ENCODE measurements at places on chromosomes 2 and 18. TPM values are rescaled to one million over a fixed set of nuclear protein-coding genes. Genes with fewer than 3 reads are reported as not detected.

GRCh38 chr2:174485788-174486562 is 854 bp downstream of the GPR155 start:
- H3K4me1 ChIP-seq, result peaks cover 41% of the 10 kb centered on the region
- H3K36me3 ChIP-seq, result peaks cover 12% of the 10 kb centered on the region
- H3K27ac ChIP-seq, result peak overlapping the region; percentile 92
- peak; percentile 56 for DNase-seq

LRRTM1 gene
- total RNA-seq, result not detected

- H3K36me3 ChIP-seq, result no peaks in the 10 kb centered on the region
- H3K27ac ChIP-seq, result no peak overlapping the region
- H3K4me3 ChIP-seq, result no peak overlapping the region
- DNase-seq, result peak; percentile 23
- H3K4me1 ChIP-seq, result no peaks in the 10 kb centered on the region
Observed at GRCh38 chr2:225270861-225271260, 128.6 kb upstream of the NYAP2 start.

DNA sequence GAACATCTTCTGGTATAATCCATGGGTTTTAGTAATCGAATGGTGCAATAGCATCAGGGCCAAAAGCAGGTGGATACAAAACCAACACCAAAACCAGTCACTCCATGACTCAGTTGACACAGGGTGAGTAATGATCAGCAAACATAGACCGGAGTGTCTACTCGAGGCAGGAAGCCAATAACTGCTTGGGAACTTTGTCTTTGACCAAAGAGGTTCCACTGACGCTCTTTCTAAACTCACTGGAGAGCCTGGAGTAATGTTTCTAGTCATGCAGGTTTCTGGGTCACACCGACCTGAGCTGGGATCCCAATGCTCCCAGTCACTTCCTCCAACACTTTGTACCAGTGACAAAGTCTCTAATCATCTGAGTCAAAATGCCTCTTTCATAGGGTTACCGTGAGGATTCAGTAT is 30.9 kb downstream of the MREG start:
- peaks cover 23% of the 10 kb centered on the region for H3K36me3 ChIP-seq
- peaks cover 30% of the 10 kb centered on the region for H3K4me1 ChIP-seq
- H3K27ac ChIP-seq, result no peak overlapping the region
- H3K27me3 ChIP-seq, result no peaks in the 10 kb centered on the region
- no peak overlapping the region for H3K4me3 ChIP-seq

DNA sequence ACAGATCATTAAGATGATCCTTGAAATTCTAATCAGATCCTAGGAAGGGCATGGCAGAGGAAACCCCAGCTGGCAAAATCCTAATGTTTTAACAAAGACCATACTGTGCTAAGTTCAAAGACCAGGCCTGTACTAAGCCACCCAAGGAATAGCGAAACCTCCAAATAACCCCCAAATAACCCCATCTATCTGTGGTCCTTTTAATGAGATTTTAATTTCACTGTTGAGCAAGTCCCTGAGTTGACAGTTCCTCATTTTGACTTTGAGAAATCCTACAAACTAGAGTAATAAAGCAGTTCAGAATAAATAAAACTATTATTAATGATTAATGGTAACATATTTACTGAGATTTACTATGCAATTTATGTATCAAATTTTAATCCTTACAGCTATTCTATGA is 259.8 kb downstream of the STK39 start:
- no peaks in the 10 kb centered on the region for H3K27me3 ChIP-seq
- no peak for DNase-seq
- H3K4me3 ChIP-seq, result no peak overlapping the region
- no peaks in the 10 kb centered on the region for H3K4me1 ChIP-seq
